Putamen (tissue), 1 donor: ENCODE measurements at places on chromosomes 1 and 21.
A peak's percentile ranks its signal among the peaks of the same experiment; 100 is the strongest.

GRCh38 chr1:54604572-54605370, 18.6 kb downstream of the FAM151A start:
- DNase-seq, result no peak

- no peak for DNase-seq
These were observed 83.5 kb upstream of the TTC34 start for GRCh38 chr1:2885001-2885400.

- no peak for DNase-seq
These were observed 272.7 kb downstream of the FAM72C start for GRCh38 chr1:143699115-143699514.

- peak; percentile 56 for DNase-seq
These were observed 97.4 kb downstream of the PATJ start for GRCh38 chr1:61839679-61840078.
